ENCODE measurements at places on chromosomes 6 and 20. TPM values are rescaled to one million over a fixed set of nuclear protein-coding genes. Genes with fewer than 3 reads are reported as not detected.

Gene DSP
- 23.6 TPM for total RNA-seq

- DNase-seq = peak; percentile 45
Measured at GRCh38 chr6:113428702-113429101, 428.4 kb upstream of the MARCKS start.

Gene TTBK1
- total RNA-seq = under 0.01 TPM

- no peak for DNase-seq
Measured at GRCh38 chr6:94254689-94255088, 835.3 kb upstream of the EPHA7 start.

DNA sequence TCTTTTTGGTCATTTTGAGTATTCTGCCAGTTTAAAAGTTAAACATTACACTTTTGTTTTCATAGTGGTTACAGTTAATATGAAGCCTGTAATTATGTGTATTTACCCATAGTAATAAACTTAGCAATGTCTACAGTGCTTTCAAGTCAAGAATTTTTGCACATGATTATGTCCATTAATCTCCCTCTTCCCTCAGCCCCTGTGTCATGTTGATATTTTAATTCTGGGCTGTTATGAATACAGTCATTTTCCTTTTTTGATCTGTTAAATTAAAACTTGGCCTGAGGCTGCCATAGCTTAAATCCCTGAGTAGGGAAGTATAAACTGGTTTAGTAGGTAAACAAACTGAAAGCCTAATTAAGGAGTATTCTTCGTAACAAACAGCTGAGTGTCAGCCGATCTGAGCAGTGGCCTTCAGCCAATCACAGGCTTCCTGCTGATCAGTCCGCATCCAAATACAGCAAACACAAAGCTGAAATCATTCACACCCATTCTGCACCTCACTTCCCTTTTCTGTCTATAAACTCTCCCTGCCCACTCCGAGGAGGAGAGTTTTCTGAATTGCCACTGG is 9.5 kb upstream of the SFT2D1 start:
- DNase-seq = no peak

GRCh38 chr6:36610041-36610955 is 16.1 kb downstream of the SRSF3 start:
- DNase-seq = no peak

DNA sequence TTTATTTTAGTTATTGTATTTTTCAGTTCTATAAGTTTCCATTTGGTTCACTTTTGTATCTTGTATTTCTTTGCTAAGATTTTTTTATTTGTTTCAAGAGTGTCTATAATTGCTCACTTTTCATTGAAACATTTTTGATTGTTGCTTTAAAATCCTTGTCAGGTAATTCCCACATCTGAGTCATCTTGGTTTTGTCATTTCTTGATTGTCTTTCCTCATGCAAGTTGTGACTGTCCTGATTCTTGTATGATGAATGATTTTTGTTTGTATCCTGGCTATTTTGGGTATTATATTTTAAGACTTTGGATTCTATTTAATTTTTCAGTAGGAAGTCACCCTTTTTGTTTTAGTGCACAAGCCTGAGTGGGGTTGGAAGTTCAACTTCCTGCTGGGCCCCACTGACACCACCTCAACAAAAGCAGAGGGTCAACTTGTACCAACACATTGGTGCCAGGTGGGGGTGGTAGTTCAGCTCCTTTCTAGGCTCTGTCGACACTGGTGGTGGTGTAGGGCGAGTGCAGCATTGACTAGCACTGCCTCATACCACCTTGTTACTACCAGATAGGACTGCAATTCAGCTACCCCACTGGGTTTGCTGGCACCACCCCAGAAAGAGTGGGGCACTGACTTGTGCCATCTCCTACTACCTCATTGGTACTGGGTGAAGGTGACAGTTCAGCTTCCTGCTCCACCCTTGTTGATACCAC is 8.8 kb downstream of the RSPH3 start:
- DNase-seq = no peak

GRCh38 chr6:148974351-148974750 is 227.5 kb downstream of the UST start:
- no peak for DNase-seq

DNA sequence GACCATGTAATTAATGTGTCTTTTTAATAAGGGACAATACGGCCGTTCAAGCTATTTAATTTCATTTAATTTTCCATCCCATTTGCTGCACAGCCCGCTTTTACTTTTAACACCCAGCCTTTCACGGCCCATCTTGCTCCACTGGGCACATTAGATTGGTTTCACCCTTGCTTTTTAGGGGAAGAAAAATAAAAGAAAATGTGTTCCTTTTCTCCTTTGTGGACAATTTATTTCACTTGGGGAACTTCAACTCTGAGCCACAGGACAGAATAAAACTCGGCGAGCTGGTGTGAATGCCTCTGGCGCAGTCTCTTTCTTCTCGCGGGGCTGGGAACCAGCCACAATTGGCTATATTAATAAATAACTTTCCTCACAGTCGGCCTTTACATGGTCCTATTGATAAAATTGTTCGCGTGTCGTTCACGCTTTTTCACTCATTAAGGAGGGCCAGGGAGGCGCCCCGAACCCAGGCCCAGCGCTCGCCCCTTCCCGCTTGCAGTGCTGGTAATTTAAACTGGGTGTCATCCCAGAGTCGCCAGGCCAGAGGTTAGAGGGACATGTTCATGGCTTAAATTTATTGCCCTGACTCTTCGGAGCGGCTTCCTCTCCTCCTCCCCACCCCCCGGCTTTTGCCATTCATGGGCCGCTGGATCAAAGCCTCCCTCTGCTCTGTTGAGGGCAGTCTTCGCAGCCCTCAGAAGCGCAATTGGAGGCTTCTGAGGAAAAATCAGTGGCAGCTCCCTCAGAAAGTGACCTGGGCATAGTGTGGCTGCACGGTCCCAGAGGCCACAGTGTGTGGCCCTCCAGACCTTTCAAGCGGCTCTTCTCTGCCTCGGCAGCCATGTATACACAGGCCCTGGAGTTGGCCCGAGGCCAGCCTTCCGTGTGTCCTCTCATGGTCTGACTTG is 2.2 kb upstream of the PRDM13 start:
- DNase-seq = no peak

DNA sequence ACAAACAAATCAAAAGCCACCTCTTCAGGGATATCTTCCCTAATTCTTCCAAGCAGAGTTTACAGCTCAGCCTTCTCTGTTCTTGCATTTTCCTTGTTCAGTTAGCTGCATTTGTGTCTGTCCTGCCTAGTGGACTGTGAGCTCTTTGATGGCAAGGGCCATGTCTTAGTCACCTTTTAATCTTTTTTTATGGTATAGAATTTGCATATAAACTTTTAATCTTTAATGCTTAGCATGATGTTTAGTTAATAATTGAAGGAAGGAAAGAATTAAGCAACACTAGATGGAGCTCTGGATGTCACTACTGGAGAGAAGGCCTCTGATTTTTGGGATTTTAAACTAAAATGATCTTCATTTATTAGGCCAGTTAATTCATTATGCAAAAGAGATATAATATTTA is 12.1 kb downstream of the PPP2R5D start:
- no peak for DNase-seq

Gene E2F3
- total RNA-seq = 3.3 TPM
